ENCODE measurements at places on chromosomes 5 and 9.

DNA sequence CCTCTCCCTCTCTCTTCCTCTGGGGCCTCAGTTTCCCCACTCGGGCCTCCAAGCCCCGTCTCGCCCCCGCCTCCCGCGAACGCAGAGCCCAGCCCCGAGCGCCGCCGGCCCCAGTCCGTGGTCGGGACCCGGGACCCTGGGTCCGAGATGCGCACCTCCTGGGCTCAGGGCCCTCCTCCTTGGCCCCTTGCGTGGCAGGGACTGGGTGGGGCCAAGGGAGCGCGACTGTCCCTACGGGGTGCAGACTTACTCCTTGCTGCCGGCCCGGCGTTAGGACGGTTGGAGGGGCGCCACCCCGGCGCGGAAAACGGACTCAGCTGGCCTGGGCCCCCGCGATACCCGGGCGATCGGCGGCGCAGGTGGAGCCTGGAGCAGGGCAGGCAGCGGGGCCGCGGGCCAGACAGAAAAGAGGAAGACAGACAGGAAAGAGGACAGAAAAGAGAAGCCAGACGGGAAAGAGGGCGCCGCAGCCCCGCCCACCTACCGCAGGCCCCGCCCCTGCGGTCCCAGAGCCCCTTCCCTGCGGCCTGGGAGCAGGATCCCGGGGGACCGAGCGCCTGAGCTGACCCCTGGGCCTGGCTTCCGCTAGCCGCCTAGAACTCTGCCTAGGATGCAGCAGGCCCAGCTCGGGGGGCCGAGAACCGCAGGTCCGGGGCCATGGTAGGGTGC lies at the start of gene GBGT1:
TSS of gene GBGT1 (minus strand) at position 411 of the 669 bp plus-strand sequence. CDS start 1,502 bp downstream, outside the sequence.
- peak; percentile 89 for DNase-seq

DNA sequence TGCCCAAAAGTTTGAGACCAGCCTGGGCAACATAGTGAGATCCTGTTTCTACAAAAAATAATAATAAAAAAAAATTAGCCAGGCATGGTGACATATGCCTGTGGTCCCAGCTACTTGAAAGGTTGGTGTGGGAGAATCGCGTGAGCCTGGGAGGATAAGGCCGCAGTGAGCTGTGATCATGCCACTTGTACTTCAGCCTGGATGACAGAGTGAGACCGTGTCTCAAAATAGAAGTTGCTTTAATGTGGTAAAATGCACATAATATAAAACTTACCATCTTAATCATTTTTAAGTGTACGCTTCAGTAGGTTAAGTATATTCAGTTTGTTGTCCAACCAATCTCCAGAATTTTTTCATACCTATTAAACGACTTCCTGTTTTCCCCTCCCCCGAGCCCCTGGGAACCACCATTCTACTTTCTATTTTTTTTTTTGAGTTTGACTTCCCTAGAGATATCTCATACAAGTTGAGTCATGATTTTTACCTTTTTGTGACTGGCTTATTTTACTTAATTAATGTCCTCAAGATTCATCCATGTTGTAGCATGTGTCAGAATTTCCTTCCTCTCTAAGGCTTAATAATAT lies 120.1 kb upstream of the POC5 start:
- no peak for DNase-seq

- DNase-seq: no peak
These were observed 272.6 kb downstream of the ATPSCKMT start for GRCh38 chr5:9977070-9977469.

GRCh38 chr5:112914584-112914983 lies 7.4 kb downstream of the REEP5 start:
- no peak for DNase-seq

- no peak for DNase-seq
These were observed 29.1 kb downstream of the ADRA1B start for GRCh38 chr5:159945359-159945758.

DNA sequence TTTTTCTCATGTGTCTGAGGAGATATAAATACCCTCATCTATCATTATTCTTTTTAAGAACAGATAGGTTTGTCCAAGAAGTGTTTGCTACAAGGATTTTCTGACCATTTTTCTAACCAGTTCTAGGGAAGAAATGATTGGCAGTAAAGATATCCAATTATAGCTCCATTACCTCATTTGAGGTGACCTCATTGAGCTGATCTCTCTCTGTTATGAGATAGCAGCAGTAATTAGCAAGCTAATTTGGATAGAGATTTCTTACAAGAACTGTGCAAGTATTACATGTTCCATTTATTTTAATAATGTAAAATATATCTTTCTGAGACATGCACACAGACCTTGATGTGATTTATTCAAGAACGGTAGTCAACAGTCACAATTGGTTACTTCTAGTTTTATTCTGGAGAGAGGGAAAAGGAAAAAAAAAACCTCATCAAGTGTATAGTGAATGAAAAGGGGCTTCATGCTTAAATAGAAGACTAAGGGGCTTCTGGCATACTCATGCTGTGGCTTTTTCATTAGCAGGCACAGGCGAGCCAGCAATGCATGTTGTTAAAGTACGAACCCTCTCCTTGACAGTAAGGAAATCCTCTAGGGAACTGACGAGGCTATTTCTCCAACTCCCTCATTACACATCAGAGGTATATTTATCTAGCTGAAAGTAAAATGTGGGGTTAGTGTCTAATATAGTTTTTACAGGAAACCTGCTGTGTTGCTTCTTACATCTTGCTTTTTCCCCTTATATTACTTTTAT lies 127.3 kb downstream of the NUDT12 start:
- DNase-seq: no peak

DNA sequence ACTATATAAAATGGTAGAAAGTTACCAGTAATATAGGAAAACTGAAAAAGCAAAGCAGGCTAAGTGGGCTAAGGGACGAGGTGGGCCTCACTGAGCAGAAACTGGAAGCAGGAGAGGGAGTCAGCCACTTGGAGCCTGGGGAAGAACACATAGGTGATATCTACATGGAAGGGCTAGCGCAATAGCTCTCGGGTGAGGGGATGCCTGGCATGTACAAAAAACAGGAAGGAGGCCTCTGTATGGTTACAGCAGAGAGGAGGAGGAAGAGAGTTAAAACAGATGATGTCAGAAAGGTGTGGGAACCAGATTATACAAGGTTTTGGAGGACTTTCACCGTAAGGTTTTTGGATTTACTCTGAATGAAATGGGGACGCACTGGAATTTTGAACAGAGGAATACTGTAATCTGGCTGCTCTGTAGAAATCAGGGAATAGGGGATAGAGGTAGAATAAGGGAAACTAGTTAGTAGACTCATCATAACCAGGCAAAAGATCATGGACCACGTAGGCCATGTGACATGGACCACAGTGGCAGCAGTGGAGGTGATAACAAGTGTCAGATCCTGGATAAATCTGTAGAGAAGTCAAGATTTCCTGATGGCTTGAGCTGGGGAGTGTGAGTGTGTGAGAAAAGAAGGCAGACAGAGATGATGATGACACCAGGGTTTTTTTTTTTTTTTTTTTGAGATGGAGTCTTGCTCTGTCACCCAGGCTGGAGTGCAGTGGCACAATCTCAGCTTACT lies 52.5 kb downstream of the FNBP1 start:
- DNase-seq: no peak

DNA sequence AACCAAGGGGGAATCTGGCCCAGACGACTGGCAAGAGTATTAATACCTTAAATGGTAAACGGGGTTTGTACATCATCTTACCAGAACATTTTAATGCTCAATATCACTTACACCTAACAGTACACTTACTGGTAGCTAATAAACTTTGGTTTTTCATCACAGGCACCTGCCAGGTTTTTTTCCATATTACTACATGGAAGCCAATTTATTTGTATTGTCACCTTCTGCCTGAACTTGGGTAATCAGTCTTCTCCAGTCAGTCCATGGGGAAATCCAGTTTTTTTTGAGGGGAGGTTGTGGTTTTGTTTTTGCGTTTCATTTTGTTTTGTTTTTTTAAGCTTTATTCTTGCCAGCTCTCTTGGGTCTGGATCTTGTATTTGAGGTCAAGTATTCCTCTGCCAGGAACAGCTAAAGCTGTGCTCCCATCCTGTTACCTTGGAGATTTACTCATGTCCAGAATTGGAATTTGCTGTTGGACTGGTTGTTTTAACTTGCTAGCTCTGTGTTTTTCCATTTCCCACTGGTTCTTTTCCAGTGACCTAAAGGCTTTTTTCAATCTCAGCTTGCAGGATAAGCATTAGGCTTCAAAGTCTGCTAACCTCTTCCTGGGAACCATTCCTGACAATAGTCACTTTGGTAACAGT lies 11.1 kb upstream of the NADK2 start:
- no peak for DNase-seq

GRCh38 chr5:155886311-155887031 lies 440.5 kb upstream of the SGCD start:
- DNase-seq: no peak

- DNase-seq: no peak
These were observed at the start of gene CTNNA1 for GRCh38 chr5:138752951-138753793. CTNNA1 (plus strand) TSS chr5:138753425; CDS start chr5:138781925, 28,500 bp downstream.

- no peak for DNase-seq
These were observed 66.0 kb upstream of the RNF130 start for GRCh38 chr5:180137401-180138213.

GRCh38 chr5:118883362-118883761 lies 105.0 kb downstream of the DTWD2 start:
- no peak for DNase-seq

DNA sequence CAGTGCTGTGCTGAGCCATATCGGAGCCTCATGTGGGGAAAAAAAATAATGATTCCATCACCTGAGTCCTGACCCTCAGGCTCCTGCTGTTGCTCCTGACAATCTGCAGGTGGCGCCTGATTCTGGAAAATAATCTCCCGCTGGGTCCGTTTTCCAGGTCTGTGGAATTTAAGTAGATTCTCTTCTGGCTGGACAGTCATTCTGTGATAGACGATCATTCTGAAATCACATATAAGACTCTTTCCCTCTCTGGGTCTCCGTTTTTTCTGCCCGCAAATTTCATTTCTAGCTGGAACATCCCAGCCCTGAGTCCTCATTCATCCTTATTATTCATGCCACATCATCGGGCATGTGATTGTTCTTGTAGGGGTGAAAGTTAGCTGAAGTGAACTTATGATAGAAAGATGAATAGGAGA lies 22.1 kb upstream of the STXBP1 start:
- no peak for DNase-seq

DNA sequence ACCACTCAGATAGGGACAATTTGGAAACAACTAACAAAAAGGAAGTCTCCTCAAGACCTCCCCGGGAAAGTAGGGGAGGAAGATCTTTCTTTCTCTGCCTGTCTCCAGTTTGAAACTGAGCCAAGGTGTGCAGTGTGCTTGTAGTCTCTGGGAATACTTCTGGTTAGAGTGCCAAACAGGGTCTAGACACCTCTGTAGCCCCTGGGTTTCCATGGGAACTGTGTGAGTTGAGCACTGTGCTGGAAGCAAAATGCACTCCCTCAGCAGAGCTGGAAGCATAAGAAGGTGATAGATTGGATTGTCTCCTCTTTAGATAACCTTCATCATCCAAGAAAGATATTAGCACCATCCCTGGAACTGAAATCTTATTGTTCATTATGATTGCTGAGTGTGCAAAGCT lies 129.2 kb upstream of the TNPO1 start:
- no peak for DNase-seq

GRCh38 chr5:78591138-78591612 lies 57.4 kb downstream of the LHFPL2 start:
- DNase-seq: no peak

GRCh38 chr9:99579964-99580363 lies 241.7 kb upstream of the NR4A3 start:
- no peak for DNase-seq

GRCh38 chr5:61334868-61335615 lies 3.0 kb downstream of the ZSWIM6 start:
- no peak for DNase-seq

GRCh38 chr9:84111726-84112125 lies 131.1 kb downstream of the RMI1 start:
- DNase-seq: no peak

DNA sequence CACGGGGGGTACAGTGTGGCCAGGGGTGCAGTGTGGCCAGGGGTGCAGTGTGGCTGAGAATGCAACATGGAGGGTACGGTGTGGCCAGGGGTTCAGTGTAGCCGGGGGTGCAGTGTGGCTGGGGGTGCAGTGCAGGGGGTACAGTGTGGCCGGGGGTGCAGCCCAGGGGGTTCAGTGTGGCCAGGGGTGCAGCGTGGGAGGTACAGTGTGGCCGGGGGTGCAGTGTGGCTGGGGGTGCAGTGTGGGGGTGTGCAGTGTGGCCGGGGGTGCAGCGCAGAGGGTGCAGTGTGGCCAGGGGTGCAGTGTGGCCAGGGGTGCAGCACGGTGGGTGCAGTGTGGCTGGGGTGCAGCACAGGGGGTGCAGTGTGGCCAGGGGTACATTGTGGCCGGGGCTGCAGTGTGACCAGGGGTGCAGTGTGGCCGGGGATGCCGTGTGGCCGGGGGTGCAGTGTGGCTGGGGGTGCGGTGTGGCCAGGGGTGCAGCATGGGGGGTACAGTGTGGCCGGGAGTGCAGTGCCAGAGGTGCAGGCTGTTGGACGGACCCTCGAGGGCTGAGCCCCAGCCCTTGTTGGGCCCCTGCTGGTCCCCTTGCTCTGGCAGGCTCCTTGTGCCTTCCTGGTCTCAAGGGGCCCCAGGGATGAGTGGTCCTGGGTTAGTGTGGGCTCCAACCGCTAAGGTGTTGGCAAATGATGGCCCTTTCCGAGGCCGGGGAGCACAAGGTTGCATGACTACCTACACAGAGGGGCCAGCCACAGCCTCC lies 17.9 kb downstream of the TPPP start:
- DNase-seq: peak; percentile 73

GRCh38 chr9:74865177-74865576 lies 22.5 kb downstream of the TRPM6 start:
- DNase-seq: no peak

- no peak for DNase-seq
These were observed 69.0 kb downstream of the SCAMP1 start for GRCh38 chr5:78429332-78429980.

GRCh38 chr9:88362681-88363080 lies 25.6 kb upstream of the SPIN1 start:
- no peak for DNase-seq

GRCh38 chr9:28135549-28135948 lies 562.3 kb upstream of the C9orf72 start:
- no peak for DNase-seq

DNA sequence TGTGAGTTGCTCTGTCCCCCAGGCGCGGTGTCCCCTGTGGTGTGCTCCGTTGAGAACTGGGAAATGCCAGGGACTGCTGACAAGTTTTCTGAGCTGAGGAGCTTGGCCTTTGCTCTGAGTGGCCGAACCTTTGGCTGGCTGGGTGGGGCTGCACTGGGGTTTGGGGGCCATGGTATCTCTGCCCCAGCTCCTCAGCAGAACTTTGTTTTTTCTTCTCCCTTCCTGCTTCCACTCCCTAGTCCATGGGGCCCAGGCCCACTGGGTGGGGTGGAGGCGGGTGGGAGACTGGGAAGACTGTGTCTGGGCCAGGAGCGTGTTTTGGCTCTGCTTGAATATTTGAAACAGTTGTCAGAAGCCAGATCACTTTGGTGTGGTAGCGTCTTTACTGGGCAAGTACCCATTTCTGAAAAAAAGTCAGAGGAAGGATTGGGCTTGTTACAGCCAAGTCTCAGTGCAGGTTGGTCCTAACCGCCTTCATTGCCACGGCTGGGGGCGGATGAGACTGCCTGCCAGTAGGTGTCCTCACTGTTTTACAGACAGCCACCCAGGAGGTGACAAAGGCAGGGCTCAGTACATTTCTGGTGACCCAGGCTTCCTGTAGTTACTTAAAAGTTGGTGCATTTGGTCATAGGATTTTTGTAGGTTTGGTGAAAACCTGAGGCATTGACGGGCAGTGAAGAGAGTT lies 92.7 kb downstream of the DAB2IP start:
- no peak for DNase-seq

All from chondrocyte (in vitro differentiated cells).